ENCODE measurements at places on chromosomes 7 and 10.

DNA sequence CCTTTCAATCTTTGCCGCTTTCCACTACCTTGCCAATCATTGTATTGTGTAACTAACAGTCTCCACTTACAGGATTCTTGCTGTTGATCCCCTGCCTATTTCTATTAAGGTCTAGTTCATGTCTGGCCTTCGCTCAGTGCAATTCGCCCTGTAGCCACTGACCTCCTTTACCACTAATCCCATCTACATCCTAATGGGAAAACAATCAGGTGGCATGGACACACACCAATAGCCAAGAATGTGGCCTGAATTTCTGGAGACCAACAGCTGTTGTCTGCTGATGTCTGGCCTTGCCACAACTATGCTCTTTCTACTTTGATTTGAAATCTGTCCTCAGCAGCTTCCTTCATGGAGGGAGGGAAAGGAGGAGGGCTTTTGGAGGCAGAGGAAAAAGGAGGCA lies 546.2 kb downstream of the SORCS3 start:
- no peak for DNase-seq

DNA sequence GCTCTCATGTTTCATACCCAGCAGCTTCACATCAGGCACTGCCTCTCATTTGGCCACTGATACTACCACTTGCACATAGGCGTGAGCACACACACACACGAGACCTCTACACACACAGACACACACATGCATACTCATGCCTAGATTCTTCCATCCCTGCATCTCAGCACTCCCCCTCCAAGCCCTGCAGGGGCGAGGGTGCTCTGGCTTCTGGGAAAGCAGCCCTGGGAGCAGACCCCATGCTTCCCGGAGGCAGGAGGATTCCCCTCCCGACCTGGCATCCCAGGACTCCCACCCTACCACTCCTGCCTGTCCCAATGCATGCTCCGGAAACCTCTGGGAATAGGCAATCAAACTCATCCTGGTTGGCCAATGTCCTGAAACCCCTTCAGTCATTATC lies 89.1 kb upstream of the SMNDC1 start:
- DNase-seq, result no peak

GRCh38 chr7:25854608-25855497 lies 297.1 kb upstream of the NFE2L3 start:
- peak; percentile 9 for DNase-seq

DNA sequence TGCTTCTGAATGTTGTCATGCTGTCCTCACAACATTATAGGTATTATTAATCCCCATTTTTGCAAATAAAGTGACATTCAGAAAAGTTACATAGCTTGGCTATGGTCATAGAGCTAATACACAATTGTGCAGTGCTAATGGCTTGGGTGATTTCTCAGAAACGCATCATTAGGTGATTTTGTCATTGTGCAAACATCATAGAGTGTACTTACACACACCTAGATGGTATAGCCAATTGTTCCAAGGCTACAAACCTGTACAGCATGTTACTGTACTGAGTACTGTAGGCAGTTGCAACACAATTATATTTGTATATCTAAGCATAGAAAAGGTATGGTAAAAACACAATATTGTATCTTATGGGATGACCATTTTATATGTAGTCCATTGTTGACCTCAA lies 91.0 kb downstream of the BTAF1 start:
- DNase-seq, result no peak

- DNase-seq, result no peak
Observed at GRCh38 chr10:125333209-125333591, 172.8 kb upstream of the CTBP2 start.

DNA sequence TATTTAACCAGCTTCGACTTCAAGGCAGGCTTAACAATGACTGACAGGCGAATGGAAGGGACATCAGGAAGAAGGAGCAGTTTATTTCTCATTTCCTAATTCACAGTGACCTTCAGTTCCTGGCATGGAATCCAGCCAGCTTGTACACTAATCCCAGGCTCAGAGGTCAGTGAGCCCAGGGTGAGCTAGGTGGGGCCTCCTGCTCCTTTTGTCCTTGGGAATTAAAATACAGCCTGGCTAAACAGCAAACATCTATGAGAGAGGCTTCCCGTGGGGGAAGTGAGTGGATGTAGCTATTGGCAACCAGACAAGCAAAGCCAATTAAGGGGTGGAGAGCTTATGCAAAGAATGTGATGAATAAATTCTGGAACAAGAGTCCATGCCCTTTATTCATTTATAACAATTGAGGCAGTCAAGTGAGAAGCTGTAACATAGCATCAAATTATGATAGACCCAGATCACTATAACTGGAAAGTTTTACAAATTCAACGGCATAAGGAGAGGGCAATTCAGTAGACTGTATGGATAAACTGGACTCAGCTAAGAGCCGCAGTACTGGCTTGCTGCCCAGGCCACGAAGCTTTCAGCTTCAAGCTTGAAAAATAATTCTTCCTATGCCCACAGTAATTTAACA lies 57.1 kb downstream of the STK17A start:
- DNase-seq, result no peak

- no peak for DNase-seq
Observed at GRCh38 chr7:70738151-70738885, 393.6 kb upstream of the GALNT17 start.

DNA sequence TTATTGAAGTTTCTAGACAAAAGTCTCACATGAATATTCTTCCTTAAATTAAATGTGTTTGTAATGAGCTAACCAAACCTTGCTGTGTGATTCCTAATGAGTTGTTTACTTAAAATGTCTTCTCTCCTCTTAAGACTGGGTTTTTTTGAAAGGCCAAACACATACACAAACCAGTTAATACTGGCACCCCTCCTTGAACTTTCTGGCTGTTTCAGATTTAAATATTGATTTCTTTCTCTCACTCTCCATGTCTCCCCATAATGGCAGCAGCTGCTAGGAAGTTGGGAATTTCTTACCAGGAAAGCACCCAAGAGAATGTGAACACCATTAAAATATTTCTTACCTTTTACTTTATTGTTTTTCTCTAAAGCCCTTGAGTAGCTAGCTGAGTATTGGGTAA lies 11.4 kb upstream of the PTN start:
- DNase-seq, result no peak

- DNase-seq, result no peak
Observed at GRCh38 chr7:141945356-141945755, 1.4 kb downstream of the CLEC5A start.

- no peak for DNase-seq
Observed at GRCh38 chr7:155093596-155093995, 23.5 kb downstream of the HTR5A start.

DNA sequence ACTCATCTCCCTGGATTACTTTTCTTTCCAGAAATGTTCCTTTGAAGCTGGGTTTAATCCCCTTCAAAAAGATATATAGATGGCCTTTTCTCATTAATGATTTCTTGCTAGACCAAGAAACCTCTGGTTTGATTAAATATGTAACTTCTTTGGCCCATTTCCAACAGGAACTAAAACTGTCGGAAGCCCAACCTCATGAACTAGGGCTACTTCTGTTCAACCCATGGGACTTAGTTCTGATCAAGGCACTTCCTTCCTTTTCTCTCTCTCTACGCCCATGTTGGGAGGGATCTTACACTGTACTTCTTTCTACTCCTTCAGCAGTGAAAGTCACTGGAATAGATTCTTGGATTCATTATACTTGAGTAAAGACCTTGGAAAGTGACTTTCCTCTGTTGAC lies 83.6 kb downstream of the TMEM106B start:
- no peak for DNase-seq

- no peak for DNase-seq
Observed at GRCh38 chr7:2670171-2670570, 17.8 kb upstream of the AMZ1 start.

GRCh38 chr10:17094844-17095243 lies 34.8 kb downstream of the CUBN start:
- DNase-seq, result no peak

DNA sequence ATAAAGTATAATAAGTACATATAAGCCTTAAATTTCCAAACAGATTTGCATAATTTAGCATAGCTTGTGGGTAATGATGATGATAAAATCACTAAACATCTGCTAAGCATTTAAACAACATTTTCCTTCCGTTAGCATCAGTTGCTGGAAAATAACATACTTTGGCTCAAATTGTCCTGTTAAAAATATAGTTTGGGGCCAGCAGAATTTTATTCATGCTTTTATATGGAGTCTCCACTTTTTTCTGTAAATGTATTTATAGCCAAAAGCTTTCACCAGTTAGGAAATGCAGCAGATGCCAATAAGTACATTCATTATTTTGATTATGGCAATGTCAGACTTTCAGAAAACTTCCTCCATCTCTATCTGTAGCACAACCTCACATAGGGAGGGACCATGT lies 107.2 kb downstream of the CNTNAP2 start:
- no peak for DNase-seq
